ENCODE measurements at places on chromosomes 6 and 20. TPM values are rescaled to one million over a fixed set of nuclear protein-coding genes. Genes with fewer than 3 reads are reported as not detected.
A peak's percentile ranks its signal among the peaks of the same experiment; 100 is the strongest.

- no peak for DNase-seq
Measured at GRCh38 chr6:41575598-41575997, 29.4 kb downstream of the FOXP4 start.

GRCh38 chr6:35445691-35446090 is 6.4 kb upstream of the FANCE start:
- DNase-seq = peak; percentile 55

DNA sequence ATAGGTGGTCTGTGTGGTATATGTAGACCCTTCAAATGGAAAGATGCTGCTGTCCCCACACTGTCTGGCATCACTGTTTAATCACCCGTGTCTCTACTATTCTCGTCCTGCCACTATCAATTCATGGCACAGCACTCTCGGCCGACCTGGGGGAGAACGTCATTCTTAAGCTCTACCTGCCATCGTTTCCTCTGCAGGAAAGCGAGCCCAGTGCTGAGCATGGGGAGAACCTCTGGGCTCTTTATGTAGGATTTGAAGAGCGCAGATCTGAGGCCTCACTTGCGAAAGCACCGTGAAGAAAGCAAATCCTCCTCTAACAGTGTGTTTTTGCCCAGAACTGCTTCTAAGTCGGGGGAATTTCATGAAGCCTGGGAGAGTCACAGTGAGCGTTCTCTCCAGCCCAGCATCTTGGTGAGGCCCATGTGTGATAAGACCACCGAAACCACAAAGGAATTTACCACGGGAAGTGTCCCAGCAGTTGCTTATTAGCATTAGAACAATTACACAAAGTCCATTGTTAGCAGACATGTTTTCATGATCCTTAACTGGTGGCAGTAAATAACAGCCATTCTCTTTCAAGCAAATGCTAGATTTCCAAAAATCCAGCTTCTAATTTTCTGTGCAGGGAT is 124.3 kb downstream of the SCML4 start:
- DNase-seq = no peak

SLC16A10 gene
- total RNA-seq = under 0.01 TPM

GRCh38 chr6:938916-939315 is 246.0 kb upstream of the EXOC2 start:
- no peak for DNase-seq

GTSF1L gene
- not detected for total RNA-seq

- no peak for DNase-seq
Measured at GRCh38 chr6:12186528-12186927, 103.6 kb upstream of the EDN1 start.

SRMS gene
- 0.79 TPM for total RNA-seq

SLC22A16 gene
- total RNA-seq = not detected

- DNase-seq = peak; percentile 99
Measured at GRCh38 chr6:37134396-37135191, 35.4 kb upstream of the PIM1 start.

DNA sequence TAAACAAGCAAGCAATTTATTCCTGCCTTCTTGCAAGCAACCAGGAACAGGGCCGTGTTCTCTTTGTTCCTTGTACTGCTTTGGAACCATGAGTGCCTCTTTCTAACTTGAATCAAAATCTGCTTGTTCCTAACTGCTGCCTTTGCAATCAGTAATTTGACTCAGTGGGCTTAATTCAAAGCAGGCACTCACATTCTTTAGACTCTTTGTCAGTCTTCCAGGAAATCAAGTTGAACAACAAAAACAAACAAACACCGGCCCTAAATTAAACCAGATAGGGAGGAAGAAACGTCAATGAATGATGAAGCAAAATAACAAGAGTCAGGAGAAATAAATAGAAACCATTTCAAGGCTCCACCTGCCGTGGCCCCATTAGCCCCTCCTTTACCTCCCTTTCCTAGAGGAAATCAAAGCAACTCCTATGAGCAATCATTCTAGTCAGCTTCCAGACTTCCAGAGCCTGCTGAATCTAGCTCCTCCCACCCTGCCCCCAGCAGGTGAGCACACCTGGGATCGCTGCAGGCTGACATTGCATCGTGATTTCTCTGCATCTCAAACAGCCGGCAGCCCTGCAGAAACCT is 582.2 kb upstream of the FLRT3 start:
- peak; percentile 86 for DNase-seq

DEFB124 gene
- not detected for total RNA-seq

PARD6B gene
- total RNA-seq = 8.2 TPM

- peak; percentile 30 for DNase-seq
Measured at GRCh38 chr6:127855542-127856159, 45.2 kb downstream of the THEMIS start.

KCNK15 gene
- 0.26 TPM for total RNA-seq

PLEKHG1 gene
- total RNA-seq = 10.5 TPM

C6orf15 gene
- 0.13 TPM for total RNA-seq

CPXM1 gene
- total RNA-seq = not detected

- no peak for DNase-seq
Measured at GRCh38 chr6:127277878-127278843, 11.5 kb downstream of the RNF146 start.

OR2H2 gene
- not detected for total RNA-seq

DNA sequence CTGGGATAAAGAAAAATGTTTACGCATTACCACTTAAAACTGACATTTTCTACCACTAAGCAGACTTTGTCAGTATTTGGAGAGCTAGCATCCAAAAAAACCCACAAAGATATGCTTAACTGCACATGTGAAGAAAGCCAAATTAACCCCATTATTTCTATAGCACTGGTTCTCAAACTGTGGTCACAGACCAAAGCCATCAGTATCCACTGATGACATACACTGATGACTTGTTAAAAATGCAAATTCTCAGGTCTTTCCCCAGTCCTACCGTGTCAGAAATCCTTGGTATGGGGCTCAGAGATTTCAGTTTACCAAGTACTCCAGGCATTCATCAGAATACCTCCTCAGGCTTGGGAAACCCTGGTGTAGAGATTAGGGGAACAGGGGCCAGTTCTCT is 230.2 kb downstream of the PTPRK start:
- DNase-seq = no peak

GRCh38 chr20:50494428-50494827 is 15.8 kb upstream of the PTPN1 start:
- no peak for DNase-seq

GRCh38 chr6:132569170-132569569 is 952 bp upstream of the TAAR6 start:
- DNase-seq = no peak

BANF2 gene
- total RNA-seq = not detected

GRCh38 chr6:150605333-150605732 is 5.6 kb downstream of the PLEKHG1 start:
- no peak for DNase-seq

DNA sequence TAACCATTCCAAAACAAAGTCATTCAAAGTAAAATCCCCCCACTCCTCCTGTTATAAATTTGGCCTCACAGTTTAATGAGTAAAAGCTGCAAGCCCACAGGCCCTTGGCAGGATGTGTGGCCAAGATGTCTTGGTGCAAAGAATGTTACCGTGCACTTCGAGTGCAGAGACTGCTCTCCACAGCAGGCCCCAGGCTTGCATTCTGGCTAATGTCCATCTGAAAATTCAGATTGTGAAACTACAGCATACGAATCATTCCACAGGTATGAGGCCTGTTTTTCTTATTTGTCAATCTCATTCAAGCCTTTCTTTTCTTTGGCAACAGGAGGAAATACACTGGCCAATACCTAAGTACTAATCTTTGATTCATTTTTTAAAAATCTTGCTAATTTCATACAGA is 7.1 kb downstream of the RPS6KA2 start:
- DNase-seq = peak; percentile 91

GRCh38 chr20:2342243-2342642 is 38.5 kb upstream of the TGM6 start:
- no peak for DNase-seq

DNA sequence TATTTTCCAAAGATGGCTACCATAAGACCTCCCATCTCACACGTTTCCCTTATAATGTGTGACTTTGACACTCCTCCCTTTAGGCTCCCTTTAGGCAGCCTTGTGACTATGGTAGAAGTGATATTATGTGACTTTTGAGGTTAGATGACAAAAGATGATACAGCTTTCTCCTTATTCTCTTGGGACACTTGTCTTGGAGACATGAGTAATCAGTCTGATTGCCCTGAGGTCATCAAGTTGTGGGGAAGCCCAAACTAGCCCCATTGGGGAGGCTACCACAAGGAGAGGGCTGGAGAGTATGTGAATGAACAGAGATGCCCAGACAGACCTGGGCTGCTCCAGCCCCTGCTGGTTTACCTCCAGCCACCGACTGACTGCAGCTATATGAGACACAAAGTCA is 10.6 kb upstream of the DLK2 start:
- DNase-seq = no peak

- DNase-seq = no peak
Measured at GRCh38 chr6:153059757-153060156, 57.2 kb upstream of the MTRF1L start.

DNA sequence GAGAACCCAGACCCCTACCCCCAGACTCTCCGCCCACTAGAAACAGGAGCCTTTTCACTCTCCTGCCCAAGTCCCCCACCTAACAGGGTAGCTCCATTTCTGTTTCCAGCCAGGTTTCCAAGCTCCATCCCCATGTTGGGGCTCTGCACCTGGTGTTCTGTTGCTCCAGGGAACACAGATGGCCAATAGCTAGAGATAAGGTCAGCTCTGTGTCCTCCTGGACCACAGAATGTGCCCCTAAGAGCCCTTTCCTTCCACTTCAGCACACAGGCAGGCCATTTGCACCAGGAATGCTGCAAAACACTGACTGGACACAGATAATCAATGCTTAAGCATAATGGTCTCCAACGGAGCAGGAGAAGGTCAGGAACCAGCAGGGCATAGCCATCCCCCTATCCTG is 159.4 kb downstream of the QRSL1 start:
- no peak for DNase-seq

DNA sequence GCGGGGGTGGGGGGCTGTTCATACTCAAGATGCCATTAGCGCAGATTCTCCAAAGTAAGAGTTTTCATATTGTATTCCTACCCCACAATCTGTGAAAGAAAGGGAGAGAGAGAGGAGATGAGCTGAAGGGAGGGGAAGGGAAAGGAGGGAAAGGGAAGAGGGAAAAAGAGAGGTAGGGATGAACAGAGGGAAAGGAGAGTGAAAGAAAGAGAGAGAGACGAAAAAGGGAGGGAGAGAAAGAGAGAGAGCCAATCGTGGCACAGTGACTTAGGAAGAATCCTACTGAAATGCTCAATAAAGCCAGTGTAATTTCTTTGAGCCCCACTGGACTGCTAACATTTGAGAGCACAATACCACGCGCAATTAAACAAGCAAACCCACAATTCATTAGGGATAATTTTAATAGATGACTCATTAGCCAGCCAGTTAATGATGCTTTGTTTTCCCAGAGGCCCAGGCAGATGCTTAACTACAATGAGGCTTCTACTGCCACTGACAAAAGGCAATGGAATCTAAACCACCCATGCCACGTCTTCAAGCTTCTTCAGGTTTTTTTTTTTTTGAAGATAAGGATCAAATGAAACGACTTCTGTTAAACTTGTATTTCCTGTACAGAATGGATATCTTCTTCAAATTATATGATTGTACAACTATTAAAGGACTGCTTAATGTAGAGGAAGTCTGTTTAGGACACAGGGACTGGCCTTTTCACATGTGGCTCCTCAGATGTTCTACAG is 306.8 kb downstream of the FOXC1 start:
- DNase-seq = peak; percentile 65

GRCh38 chr6:161327360-161327953 is 53.6 kb upstream of the AGPAT4 start:
- DNase-seq = no peak

- no peak for DNase-seq
Measured at GRCh38 chr6:259316-259715, 33.0 kb upstream of the DUSP22 start.

POU5F1 gene
- total RNA-seq = 1.3 TPM

GRM1 gene
- not detected for total RNA-seq

FAM83B gene
- 40.3 TPM for total RNA-seq
